ENCODE measurements at places on chromosomes 6 and 20.

- peak; percentile 11 for DNase-seq
These were observed 109.3 kb downstream of the TRDN start for GRCh38 chr6:123527406-123527805.

GRCh38 chr6:133512410-133513016, 271.4 kb downstream of the EYA4 start:
- DNase-seq, result peak; percentile 73

GRCh38 chr20:61614706-61615100, 362.6 kb downstream of the CDH4 start:
- DNase-seq, result no peak

DNA sequence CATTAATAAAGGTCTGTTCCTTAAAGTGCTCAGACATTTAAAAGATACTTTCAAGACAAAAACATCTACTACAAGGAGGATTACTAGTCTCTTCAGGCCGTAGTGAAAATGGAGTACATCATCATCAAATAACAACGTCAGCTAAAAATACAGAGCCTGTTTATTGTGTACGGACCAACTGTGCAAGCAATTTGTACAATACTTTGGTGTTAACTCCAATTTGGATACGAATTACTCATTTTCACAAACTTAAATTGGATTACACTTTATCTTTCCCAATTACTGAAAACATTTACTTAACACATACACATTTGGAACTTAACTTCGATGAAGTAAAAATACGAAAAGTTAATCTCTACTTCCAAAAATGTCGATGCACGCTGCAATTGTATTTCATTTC, 802 bp downstream of the CYP39A1 start:
- DNase-seq, result no peak

GRCh38 chr6:161575523-161576254, 301.8 kb upstream of the AGPAT4 start:
- no peak for DNase-seq

GRCh38 chr6:30849903-30850651, 34.2 kb upstream of the DDR1 start:
- no peak for DNase-seq

GRCh38 chr20:19211661-19212468, 577 bp upstream of the SLC24A3 start:
- DNase-seq, result no peak

- DNase-seq, result peak; percentile 78
These were observed 38.4 kb downstream of the RREB1 start for GRCh38 chr6:7145885-7146828.

- DNase-seq, result no peak
These were observed 9.4 kb downstream of the PCK1 start for GRCh38 chr20:57570145-57570850.

DNA sequence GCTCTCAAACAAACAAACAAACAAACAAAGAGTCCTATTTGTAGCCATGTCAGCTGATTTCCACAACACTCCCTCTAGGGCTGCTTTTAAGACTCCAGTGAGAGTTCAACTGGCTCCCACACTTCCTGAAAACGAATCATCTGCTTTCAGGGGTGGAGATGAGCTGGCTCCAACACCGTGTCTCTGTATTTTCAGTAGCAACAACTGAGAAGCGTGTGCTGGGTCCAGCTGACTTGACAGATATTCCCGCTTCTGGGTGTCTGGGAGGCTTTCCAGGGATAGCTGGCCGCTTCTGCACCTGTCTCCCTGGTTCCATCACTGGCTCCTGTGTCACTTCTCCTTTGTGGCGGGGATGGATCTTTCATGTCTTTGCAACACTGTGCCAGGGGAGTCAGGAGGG, 272.5 kb upstream of the SOX4 start:
- DNase-seq, result no peak

GRCh38 chr6:123515715-123516114, 121.0 kb downstream of the TRDN start:
- DNase-seq, result no peak

DNA sequence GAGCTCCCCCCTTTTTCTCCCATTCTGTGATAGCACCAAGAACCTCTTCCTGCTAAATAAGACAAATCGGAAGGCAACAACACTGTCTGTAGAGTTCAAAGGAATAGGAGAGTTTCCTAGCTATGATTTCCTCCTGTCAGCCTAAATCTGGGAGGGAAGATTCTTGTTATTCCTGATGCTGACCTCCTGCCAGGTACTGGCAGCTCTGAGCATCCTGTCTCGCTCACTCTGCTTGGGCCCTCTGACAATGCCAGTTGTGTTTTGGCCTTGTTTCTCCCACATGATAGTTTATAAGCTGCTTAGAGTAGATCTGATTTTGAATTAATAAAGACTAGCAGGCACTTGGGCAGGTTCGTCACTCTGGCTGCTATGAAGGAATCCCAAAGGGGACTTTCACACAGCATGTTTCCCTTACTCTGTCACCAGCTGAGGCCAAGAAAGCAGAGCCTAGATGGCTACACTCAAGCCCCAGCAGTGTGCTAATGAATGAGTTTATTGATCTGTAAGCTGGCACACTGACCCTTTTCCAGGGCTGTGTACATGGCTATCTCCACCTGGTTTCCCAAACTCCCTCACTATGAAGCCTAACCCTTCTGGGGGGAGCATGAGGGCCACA, 52.3 kb downstream of the UQCC1 start:
- DNase-seq, result no peak

DNA sequence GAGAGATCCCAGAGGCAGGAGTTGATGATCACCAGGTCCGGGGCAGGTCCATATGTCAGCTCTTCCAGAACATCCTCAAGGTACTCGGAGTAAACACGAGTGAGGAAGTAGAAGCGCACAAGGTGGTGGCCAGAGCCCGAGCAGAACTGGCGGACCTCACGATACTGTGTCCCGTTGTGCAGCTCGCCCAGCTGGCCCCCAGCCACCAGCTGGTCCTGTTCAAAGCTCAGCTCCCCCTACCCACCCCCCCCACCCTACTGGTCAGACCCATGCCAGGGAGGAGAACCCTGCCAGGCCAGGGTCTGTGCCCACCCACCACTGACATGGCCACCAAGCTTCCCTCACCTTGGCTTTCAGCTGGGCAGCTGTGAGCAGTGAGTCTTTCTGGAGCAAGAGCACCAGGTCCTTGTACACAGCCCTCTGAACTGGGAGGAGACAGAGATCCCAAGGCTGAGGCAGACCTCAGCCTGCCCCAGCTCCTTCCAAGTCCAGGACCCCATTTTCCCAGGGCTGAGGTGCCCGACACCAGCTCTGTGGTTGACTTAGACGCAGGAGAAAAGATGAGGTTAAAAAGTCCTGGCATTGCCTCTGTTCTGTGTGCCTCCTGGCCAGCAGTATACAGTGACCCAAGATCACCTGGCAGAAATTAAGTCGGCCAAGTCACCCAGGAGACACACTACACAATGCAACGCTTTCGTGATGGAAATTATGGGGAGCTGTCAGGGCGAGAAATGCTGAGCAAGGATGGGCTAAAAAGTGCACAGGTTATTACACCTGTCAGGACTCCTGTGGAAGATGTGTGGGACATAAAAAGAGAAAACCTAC, 1.4 kb downstream of the PCED1A start:
- no peak for DNase-seq

DNA sequence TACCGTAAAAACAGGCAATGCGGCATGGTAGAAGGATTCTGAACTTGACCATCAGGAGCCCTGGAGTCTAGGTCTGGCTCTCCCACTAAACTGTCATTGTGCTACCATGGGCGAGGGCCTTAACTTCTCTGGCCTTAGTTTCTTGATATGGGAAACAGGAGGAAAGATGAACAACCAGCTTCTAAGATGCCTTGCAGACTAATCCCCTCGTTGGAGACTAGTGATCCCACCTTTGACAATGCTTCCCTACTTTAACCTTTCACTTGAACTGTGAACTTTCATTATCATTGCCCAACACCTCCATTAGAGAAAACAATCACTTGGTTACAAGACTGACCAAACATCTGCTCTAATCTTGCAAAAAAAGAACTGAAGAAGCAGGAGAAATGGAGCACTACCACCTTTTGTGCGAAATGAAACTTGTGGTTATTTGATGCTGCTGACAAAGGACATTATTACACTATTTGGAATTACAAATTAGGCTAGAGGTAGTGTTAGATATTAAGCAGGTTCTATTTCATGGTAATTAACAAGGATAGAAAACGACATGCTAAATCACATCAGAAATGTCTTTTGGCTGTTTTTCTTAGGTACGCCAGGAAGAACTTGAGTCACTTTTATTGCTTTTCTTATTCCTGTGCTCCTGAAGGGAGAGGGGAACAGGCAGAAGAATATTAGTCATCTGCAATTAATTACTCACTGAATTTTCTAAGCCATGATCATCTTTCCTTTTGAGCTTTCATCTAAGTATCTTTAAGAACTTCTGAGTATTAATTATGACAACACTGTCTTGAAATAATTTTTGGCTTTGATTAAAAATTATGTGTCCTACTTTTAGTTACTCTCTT, 39.1 kb upstream of the ARHGAP18 start:
- DNase-seq, result peak; percentile 83

DNA sequence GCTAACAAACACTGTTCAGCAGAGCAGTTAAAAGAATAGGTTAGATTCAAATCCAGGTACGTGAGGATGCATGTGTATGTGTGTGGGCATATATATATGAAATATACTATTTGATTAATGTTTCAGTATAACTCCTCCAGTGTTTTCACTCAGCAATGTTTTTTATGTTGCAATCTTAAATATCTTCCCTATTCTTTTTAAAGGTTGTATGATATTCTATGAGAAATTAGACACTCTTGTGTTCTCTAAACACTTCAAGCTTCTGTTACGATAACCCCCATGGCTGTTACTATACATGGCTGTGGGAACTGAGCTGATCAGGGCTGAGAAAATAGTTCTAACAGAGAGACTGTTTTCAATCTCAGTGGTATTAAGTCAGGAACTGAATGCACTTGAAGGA, 421.0 kb downstream of the CBLN4 start:
- no peak for DNase-seq

DNA sequence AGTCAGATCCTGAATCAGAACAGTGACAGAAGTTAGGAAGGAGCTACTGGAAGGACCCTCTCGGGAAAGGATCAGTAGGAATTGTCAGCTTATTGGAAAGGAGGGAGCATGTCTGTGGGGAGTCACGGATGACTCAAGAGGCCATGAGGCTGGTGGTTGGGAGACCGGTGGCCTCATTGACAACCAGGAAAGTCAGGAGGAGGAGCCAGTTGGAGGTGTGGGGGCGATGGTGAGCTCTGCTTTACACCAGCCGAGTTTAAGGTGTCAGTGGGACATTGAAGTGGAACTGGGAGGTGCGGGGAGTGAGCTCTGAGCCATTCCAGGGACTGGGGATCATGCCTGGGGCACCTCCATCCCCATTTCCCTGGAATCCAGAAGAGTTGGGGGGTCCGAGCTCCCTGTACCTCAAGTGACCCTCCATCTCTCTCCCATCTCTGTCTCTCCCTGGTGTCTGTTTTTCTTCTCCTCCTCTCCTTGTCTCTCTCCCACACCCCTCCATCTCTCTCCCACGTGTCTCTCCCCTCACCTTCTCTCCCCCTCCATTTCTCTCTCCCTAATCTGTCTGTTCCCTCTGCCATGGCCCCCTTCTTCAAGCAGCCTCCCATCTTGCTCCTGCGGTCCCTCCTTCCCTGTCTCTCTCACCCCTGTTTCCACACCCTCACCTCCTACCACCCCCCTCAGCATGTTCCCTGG, 14.3 kb upstream of the ZBTB9 start:
- no peak for DNase-seq

DNA sequence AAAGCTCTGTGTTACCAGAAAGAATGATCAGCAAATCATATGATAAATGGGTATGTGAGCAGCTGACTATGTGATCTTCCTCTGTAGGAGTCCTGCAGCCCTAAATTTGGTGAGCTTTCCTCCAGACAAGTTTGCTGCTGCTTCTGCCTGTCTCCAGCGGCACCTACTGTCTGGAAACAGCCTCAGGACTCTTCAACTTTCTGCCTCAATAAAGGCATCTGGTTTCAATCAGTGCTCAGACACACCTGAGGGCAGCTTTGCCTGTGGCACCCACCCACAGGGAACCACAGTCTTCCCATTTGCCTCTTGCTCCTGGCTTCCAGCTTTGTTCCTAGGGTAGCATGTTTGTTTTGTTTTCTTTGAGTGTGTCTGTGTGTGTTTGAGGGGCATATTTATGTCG, 727.9 kb upstream of the MAN1A1 start:
- peak; percentile 2 for DNase-seq

DNA sequence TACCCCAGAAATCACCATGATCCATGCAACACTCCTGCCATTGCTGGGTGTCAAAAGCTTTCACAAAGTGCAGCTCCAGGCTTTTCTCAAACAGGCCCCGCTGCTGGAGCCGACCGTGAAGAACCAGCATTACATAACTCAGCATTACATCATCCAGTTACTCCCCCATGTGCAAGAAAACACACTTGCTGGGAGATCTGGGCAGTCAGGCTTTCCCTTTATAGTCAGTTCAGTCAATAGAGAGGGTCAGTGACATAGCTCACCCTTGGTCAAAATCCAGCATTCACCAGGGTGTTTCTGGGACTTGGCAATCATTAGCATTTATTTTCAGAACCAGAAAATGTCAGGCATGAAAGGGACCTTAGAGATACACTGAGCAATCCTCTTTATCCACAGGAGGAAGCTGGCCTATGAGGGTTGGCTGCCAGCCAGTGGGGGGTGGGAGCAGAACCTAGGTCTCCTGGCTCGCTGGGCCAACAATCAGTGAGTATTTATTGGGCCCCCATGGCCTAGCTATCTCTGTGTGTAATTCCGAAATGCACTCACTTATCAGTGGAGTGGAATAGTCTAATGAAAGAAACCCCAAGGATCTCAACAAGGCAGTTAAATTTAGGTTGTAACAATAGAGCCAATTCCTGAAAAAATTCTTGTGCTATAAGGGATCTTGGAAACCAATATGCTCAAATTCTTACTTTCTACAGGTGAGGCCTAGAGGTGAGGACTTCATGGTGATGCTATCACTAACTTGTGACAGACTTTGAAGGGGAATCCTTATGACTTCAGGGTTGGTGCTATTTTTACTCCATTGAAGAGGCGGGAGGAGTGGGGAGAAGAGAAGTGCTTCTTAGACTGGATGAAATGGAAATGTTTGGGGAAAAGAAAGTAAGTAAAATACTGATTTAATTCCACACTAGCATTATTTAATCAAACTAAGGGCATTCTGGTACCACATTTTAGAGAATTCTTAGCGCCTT, 54.6 kb downstream of the LYRM4 start:
- peak; percentile 82 for DNase-seq

DNA sequence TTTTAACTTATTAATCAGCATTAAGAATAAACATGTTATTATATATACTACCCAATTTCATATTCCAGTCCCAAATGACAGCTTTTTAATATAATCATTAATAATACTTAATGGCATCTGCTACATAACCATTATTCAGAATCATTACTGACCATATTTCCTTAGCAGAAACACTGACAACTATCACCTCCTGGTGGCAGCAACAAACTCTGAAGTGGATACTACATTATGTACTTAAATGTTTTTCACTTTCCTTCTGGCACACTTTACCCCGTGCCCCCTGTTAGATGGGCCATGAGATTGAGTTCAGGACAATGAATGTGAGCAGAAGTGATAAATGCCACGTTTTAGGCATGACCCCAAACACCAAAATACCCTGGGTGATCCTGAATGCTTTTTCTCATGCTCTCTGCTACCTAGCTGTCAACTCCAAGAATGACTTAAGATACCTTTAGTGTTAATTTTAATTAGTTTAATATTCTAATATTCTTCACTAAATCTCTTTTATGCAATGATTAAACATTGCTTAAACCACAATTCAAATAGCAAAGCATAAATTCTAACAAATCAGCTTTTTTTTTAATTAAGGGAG, 77.1 kb downstream of the LMBRD1 start:
- DNase-seq, result peak; percentile 65
